Renal pelvis (tissue), 12 donors: ENCODE measurements at places on chromosomes 13 and 19. TPM values are rescaled to one million over a fixed set of nuclear protein-coding genes. Genes with fewer than 3 reads are reported as not detected.

DNA sequence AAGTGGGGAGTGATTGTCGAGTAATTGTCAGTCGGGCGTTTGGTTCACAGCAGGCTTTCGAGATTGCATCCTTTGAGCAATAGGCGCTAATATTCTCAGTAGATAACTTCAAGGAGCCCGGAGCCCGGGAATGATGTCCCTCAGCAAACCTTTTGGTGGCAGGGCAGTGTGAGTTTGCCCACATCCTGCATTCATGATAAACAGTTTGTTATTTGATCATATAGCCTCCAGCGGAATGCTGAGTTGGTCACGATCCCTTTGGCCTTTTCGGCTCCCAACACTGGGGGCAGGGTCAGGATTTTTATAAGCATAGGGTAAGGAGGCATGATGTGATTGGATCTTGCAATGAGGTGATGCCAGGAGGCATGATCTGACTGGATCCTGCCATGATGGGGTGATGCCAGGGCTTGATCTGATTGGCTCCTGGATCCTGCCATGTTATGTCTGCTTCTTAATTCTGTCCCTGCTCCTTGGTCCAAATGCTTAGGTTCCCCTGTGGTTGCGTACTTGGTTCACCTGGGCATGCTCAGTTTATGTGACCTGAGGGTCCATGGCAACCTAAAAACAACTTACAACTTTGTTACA is 38.2 kb upstream of the IGSF23 start:
- no peak for DNase-seq

DNA sequence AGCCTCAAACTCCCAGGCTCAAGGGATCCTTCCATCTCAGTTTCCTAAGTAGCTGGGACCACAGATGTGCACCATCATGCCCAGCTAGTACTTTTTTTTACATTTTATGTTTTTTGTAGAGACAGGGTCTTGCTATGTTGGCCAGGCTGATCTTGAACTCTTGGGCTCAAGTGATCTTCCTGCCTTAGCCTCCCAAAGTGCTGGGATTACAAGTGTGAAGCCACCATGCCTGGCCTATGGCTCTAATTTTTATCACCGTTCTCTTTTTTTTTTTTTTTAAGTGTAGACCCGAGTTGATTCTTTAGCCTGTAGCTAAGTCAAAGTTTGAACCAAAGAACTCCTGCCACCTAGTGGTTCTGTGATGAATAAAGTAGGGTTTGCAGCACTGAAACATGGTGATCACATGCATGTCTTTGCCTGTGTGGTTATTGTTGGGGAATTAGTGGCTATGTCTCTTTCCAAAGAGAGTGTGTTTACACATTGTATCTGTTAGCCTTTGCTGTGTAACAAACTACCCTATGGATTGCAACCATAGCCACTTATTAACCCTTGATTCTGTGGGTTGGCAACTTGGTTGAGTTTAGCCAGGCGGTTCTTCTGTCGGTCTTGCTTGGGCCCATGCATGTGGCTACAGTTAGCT is 11.6 kb downstream of the NFILZ start:
- peak; percentile 47 for DNase-seq

DNA sequence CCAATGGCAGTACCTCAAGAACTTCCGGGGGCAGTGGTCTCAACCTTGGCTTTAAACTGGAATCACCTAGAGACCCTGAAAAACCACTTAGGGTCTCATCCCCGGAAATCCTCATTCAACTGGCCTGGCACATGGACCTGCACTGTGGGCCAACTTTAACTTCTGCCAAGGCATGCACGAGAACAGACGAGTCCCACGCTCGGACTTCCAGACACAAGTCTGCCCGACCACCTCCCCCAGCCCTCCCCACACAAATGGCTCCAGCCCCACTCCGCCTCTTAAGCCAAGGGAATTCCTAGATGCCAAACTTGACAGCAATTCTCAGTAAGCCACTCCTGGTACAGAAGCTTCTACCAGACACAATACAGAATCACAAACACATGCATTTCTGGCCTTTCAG is 114.0 kb downstream of the STK24 start:
- DNase-seq: no peak

GRCh38 chr13:73173279-73173811 is 114.5 kb downstream of the KLF5 start:
- DNase-seq: no peak

Gene C19orf81
- polyA plus RNA-seq: 4.4 TPM

Gene SHISA7
- polyA plus RNA-seq: 0.26 TPM

DNA sequence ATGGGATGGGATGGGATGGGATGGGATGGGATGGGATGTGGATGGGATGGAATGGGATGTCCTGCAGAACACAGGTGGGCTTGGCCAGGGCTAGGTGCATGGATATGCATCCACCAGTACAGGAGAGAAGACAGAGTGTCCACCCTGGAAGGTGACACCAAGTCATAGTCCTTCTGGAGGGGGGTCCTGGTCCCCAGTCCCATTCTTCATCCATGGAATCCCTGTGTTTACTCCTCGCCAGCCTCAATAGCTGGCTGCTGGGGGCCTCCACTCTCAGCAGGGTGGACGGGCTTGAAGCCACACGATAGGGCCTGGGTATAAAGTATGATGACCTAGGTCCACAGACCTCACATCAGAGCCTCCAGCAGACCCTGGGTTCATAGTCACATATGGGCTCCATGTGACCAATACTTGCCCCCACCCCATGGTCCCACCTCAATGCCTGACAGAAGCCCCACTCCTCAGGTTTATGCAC is 40.1 kb downstream of the RFX2 start:
- DNase-seq: no peak

- no peak for DNase-seq
Observed at GRCh38 chr13:32309312-32310133, 5.6 kb downstream of the ZAR1L start.

GRCh38 chr19:48964205-48965039 is 687 bp upstream of the FTL start:
- DNase-seq: no peak

DNA sequence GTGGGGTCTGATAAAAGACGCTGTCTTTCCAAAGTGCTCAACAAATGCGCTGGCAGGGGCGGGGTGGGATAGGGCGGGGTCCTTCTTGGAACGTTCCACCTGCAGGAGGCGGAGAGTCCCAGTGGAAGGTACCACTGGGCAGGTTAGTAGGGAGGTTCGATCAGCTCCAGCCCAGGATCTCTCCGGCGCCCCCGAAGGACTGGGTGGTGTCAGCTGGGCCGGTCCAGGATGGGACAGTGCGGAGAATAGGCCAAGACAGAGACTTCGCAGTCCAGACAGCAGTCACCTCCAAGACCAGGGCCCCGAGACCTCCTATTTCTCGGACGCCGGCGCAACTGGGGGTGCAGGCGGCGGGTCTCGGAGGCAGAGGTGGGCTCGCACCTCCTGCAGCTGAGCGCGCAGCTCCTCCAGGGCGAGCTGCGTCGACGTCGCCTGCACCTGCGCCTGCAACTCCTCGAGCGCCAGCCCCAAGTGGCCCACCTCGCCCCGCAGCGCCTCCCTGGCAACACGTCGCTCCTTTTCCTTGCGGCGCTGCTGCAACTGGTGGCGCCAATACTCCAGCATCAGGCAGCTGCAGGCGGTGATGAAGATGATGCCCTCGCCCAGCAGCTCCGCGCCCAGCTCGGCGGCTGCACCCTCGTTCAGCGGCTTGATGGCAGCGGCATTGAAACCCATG is 21.6 kb downstream of the VASP start:
- DNase-seq: no peak

DNA sequence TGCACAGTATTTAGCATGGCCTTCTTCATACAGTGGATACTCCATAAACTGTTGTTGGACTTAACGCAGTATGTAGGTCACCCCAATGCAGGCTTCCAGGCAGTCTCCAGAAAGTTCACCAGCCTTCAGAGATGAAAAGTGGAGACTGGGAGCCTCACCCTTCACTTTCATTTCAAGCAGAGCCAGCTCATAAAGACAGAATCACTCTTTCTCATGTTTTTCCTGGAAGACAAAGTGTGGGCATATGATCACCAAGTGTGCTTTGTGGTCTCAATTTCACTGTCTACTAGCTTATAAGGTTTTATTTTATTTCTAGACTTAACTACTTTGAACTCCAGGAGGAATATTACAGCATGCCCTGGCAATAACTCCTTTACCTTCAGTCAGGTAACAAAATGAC is 26.3 kb upstream of the TNFSF11 start:
- no peak for DNase-seq

DNA sequence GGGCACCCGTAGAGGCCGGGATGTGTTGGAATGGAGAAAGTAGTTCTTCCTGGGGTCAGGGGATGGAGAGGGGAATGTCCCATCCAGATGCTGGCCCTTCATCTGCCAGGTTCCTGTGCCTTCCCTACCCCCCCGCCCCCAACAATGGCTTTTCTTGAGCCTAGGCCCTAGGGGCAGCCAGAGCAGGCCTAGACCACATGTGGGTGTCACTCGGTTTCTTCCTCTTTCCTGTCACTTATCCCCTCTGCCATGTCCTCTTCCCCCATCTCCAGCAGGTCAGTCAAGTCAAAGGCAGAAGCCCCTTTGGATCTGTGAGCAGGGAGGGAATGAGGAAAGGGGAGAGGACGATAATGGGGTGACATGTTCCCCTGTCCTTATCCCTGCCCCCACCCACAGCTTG is 36.4 kb downstream of the LYL1 start:
- DNase-seq: no peak

DNA sequence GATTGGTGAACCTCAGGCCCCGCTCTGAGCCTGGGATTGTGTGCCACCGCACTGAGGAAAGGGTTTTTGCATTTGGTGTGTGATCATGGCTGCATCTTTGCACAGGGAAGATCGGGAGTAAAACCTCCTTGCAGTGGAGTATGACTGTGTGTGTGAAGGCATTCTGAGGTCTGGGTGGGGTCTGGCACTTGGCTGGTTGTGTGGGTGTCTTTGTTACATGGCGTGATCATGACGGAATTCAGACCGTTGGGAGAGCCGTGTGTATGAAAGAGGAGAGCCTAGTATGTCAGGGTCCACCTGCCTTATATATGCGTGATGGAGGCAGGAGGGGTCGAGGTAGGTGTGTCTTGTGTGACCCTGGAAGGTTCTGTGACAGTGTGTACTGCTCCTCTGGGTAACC is 740 bp upstream of the BEST2 start:
- no peak for DNase-seq

DNA sequence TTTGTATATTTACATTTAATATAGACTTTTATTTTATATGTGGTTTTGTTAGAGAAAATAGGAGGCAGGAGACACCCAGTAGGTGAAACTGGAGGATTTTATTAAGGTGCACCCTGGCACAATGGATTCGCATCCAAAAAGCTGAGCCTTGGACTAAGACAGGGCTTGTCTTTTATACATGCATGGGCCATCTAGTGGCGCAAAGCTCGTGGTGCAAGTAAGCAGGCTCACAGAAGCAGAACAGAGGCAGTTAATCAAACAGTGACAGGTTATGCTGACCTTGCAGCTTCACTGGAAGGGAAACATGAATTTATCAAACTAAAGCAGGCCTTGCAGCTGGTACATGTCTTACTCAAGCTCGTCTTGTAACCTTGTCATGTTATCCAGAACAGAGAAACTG is 58.8 kb upstream of the ZNF681 start:
- no peak for DNase-seq

DNA sequence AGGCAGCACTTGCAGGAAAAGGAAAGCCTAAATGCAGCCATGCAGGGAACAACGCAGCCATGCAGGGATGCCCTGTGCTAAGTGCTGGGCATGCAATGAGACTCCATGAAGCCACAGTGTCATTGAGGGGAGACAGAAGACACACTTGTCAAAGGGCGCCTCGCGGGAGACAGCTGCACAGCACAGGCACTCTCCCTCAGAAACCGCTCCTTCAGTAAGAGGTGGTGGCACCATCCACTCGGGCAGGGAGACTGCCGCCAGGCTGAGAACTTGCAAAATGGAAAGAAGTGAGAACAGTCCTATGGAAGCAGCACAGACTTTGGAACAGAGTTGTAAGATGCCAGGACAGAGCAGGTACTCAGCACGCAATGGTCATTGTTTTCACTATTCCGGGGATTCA is 51.1 kb downstream of the GGACT start:
- no peak for DNase-seq

DNA sequence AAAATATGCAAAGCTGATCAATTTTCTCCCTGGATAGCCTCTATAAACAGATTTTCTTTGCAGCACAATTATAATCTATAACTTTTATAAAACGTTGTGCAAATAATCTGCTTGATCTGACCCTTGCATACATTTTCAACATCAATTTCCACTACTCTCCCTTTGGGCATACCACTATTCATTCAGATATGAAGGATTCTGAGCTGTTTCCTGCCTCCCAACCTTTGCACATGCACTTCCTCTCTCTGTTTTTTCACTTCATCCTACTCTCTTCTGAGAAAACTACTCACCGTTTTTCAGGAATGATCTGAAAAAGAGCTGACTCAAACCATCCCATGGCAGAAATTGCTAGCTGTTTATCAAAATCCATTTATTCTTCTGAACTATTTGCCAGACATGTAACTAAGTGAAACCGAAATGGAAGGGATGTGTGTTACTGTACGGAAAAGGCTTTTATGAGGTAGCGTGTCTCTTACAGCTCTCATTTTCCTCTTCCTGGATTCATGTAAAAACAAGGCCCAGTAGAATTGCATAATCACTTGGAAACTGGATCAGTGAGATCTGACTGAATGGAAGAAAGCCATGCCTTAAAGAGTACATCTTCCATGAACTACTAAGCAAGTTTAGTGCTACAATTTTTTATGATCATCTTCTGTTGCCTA is 1447.3 kb upstream of the MIR17HG start:
- DNase-seq: no peak

DNA sequence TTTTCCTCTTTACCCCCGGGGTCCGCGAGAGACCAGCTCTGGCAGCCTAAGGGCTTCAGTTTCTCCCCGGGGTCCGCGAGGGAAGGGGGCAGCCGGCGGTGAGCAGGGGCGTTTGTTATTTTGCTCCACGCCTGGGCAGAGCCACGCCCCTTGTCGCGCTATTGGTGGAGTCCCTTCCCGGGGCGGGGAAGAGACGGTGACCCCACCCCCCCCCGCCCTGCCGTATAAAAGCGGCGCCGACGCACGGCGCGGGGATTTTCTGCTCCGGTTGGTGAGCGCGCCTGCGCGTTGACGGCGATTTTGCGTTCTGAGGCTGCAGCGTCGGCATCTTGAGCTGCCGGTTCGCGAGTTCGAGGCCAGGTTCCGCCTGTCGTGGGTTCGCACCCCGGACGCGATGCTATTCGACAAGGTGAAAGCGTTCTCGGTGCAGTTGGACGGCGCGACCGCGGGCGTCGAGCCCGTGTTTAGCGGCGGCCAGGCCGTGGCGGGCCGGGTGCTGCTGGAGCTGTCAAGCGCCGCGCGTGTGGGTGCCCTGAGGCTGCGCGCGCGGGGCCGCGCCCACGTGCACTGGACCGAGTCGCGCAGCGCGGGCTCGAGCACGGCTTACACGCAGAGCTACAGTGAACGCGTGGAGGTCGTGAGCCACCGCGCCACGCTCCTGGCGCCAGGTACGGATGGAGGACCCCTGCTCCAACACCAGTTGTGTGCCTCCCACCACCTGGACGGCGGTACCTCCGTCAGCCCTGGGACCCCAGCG is at the start of gene ARRDC2:
Gene ARRDC2 (plus strand): TSS at position 254 of the 757 bp plus-strand sequence. CDS start 141 bp downstream, at position 395.
- peak; percentile 95 for DNase-seq

- no peak for DNase-seq
Observed at GRCh38 chr19:38417544-38418506, 8.2 kb downstream of the RASGRP4 start.

Gene ZNF93
- 14.5 TPM for polyA plus RNA-seq

Gene KLK12
- not detected for polyA plus RNA-seq

Gene ZNF506
- 34.3 TPM for polyA plus RNA-seq

- DNase-seq: no peak
Observed at GRCh38 chr19:49764341-49764740, 1.2 kb upstream of the TSKS start.
